ENCODE measurements at places on chromosomes 5 and 9.

DNA sequence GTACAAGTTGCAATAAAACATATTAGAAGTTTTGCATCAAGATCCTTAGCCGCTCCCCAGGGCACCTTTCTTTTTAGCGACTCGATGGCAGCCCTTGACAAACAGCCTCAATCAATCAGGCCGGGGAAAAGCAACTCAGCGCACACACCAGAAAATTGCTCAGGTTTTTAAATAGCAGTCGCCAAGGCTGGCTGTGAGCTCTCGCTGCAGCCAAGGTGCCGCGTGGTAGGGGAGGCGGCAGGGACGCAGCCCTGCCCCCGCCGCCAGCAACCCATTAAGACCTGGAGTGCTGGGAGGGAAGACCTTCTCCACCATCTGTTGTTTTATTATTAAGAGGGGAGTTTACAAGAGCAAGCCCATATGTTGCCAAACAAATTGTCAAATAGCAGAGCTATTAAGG, 22.6 kb downstream of the ASS1 start:
- no peak for DNase-seq

DNA sequence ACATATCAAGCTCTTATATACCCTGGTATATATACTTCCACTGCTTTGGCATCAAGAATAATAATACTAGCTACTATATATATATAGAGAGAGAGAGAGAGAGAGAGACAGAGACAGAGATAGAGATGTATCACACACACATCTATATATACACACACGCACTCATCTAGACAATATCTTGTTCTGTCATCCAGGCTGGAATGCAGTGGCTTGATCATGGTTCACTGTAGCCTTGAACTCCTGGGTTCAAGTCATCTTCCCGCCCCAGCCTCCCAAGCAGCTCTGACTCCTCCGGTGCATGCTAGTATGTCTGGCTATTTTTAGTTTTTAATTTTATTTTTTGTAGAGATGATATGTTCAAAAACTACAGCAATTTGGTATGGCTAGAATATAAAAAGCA, 22.5 kb downstream of the ANKHD1 start:
- no peak for DNase-seq

DNA sequence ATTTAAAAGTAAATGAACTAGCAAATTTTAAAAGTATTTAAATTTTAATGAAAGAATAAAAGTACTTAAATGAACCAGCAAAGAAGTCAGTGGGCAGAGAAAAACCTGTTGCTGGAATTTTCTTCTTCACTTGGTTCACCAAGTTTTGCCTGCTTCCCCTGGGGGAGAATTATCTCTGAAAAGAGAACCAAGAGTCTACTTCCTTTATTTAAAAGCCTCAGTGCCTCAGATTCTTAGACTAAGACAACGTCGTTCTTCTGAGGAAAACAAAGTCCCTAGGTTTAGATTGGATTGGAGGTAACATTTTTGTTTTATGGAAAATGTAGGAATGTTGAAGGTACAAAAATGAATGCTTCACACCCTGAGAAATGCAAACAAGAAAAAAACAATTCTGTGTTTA, 7.4 kb upstream of the KLF4 start:
- DNase-seq: no peak

DNA sequence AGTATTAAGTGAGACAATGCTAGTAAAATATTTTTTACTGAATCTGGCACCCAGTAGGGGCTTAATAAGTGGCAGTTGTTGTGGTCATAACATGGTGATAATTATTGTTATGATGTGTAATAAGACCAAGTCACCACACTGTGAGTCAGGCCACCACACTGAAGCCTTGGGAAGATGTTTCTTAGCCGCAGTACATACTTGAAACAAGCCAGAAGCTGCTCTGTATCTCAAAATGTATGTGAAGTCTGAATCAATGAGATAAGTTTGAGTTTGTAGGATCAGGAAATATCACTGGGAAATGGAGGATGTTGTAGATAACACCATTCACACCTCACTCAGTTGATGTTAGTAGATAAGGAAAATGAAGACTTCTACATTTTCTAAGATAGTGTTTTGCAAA, 51.3 kb upstream of the PTPN3 start:
- DNase-seq: no peak

DNA sequence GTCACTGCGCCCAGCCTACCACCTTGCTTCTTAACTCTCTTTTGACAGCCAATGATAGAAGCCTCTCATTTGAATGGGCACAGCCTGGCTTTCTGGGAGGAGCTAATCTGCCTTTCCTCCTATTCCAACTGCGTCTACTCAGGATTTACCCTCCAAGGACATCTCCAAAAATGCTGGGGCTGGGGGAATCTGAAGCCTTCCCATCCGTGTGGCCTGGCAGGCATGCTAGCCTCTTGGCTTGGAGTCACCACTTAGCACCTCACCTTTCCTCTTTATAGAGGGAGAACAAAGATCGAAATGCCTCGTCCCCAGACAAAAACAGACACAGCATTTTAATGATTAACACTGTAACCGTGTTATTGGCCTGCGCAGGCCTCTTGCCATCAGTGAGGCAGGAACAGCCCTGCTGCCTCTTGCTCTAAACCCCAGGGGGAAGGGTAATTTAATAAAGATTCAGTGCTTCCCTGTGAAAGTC, 108.2 kb upstream of the KLF4 start:
- no peak for DNase-seq

GRCh38 chr9:19208653-19209052, 21.8 kb upstream of the DENND4C start:
- no peak for DNase-seq

GRCh38 chr9:32260151-32260862, 124.1 kb upstream of the ACO1 start:
- no peak for DNase-seq

DNA sequence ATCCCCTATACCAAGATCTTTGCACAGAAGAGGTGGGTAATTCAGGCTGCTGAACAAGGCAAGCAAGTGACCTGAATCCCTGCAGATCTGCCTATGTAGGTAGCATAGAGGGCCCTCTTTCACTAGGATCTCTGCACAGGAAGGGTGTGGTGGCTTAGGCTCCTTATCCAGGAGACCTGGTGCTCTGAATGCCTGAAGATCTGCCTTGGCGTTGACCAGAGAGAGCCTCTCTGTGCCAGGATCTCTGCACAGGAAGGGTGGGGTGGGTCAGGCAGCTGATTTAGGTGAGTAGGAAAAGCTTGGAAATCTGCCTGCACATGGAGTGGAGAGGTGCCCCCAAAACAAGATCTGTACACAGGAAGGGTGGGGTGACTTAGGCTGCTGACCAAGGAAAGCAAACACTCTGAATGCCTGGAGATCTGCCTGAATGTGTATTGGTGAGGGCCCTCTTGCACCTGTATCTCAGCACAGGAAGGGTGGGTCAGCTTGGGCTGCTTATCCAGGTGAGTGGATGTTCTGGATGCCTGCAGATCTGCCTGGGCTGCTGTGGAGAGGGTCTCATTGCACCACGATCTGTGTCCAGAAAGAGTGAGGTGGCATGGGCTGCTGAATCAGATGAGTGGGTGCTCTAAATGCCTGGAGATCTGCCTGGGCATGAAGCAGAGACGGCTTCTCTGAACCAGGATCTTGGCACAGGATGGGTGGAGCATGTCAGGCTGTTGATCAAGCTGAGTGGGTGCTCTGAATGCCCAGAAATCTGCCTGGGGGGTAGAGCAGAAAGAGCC, 365.9 kb downstream of the DMAC1 start:
- no peak for DNase-seq

DNA sequence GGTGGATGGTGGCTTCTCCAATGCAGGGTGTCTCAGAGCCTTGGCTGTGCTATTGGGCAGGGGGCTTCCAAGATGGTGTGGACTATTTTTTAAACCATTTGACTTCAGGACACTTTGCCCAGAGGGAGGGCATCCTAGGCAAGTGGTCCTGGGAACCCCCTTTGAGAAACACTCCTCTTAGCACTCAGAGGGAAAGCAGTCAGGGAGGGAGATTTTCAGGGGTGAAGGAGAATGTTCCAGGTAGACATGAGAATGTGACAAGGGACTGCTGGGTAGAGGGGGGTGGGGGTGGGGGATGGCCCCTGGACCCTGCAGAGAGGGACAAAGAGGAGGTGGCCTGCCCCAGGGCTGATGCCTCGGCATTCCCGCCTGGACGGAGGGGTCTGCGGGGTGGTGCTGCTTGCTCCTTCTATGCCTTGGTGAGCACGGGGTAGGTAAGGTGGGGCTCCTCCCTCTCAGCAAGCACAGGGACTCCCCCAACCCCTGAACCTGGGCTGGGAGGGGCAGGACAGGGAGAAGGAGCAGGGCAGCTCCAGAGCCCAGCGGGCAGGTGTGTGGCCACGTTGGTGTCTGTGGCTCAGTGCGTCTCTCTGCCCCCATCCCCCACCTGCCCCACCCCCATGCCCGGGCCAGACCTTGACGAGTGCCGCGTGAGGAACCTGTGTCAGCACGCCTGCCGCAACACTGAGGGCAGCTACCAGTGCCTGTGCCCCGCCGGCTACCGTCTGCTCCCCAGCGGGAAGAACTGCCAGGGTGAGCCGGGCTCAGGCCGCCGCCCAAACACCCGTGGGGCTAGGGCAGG, 13.8 kb upstream of the ASS1 start:
- no peak for DNase-seq

DNA sequence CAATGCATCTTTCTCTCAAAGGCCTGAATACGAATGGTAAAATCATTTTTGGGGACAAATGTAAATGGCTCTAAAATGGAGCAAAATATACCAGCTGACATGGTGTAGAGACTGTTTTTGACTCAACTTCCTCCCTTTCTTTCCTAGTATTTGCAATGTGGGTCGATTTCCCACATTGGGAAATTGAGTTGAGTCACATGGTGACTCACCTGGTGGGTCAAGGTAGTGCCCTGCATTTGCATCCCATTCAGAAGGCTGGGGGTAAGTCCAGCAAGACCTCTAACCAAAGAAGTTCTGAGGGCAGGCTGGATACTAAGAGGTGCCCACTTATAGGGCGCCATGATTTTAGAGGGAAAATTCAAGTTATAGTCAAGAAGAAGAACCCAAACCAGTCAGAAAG, 179.6 kb upstream of the MPDZ start:
- no peak for DNase-seq

- DNase-seq: no peak
These were observed 65.2 kb downstream of the SREK1 start for GRCh38 chr5:66209350-66209749.

DNA sequence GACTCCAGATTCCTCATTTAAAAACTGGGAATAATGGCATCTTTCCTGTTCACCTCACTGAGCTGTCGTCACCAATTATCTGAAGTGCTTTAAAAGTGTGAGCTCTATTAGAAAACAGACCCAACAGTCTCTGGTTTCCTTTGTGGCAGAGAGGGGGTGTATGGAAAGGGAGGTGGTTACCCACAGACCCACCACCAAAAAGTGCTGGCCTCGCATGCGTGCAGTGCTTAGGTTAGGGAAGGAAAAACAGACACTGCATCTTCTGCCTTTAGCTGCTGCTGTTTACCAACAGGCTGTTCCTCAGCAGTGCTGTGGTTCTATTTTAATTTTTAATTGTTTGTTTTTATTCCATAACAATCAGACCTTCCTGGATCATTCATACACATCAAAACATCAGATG, 249.6 kb downstream of the PIK3R1 start:
- no peak for DNase-seq

Data from anterior cingulate cortex (tissue), 58 donors.